Lung microvascular endothelial cell (primary cell): ENCODE measurements at places on chromosomes 6 and 20. TPM values are rescaled to one million over a fixed set of nuclear protein-coding genes. Genes with fewer than 3 reads are reported as not detected.

GRCh38 chr6:157669747-157670216, 153.3 kb upstream of the SNX9 start:
- DNase-seq: peak; percentile 72

GRCh38 chr6:157017861-157018260, 240.7 kb downstream of the ARID1B start:
- no peak for DNase-seq

SLC17A1 gene
- not detected in 2 replicates for total RNA-seq

GRCh38 chr6:89146718-89147700, 1.2 kb downstream of the PM20D2 start:
- peak; percentile 11 for DNase-seq

DNAH8 gene
- total RNA-seq: under 0.01 TPM in 1 of 2 replicates, not detected in the other

DNA sequence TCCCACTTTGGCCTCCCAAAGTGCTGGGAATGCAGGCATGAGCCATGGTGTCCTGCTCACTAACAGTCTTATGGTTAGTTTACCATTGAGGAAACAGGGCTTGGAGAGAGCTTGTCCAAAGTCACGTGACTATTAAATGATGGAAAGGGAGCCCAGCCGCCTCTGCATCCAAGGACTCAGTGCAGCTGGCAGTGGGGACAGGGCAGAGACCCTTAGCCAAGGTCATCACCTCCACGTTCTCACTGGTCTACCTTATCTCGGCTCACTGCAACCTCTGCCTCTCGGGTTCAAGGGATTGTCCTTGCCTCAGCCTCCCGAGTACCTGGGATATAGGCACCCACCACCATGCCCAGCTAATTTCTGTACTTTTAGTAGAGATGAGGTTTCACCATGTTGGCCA, 109.3 kb downstream of the SLC23A2 start:
- no peak for DNase-seq

DNA sequence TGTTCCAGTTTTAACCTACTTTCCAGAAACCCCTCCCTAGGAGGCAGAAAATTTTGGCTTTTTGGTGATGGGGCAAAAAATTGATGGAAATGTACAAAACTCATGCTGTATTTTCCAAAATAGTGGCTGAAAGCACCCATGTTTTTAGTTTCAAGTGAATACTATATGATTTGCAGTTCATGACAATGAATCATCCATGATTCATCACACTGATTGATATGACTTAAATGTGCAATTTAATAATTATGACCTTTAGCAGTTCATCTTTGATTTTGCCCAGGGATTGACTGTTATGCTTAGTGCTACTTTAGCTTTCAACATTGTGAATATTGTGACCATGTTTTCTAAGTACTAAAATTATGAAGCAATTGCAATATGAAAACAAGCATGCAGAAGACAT, 478.7 kb downstream of the HTR1B start:
- peak; percentile 26 for DNase-seq

DNA sequence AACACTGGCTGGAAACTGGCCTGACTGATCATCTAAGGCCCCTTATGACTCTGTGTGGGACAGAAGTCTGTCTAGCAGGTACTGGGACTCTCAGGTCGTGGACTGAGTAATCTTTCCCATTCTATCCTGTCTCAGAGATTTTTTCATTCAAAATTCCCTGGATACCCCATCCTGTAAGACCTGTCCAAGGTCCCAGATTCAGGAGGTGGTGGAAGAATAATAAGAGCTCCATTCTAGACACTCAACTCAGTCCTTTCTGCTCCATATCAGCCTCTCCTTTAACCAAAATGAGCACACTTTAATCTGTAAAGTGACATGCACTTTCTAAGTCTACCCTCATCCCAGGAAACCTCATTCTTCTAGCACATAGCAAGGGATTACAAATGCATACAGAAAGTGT, 82.5 kb upstream of the MRPS10 start:
- no peak for DNase-seq

GRCh38 chr6:145887969-145888368, 73.4 kb upstream of the FBXO30 start:
- peak; percentile 39 for DNase-seq

EIF2S2 gene
- total RNA-seq: 57.8 and 68.7 TPM in 2 replicates

DNA sequence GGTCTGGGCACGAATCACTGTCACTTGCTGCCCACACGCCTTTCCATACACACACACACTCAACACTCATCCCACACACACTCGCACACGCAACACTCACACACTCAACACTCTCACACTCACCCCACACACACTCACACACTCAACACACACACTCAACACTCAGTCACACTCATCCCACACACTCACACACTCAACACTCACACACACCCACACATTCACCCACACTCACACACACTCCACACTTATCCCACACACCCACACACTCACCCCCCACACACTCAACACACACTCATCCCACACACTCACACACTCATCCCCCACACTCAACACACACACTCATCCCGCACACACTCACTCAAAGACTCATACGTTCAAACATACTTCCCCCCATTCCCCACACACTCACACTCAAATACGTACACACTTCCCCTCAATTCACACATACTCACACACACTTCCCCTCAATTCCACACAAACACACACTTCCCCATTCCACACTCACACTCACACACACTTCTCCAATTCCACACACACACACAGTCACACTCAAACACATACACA, 9.0 kb upstream of the HRH3 start:
- no peak for DNase-seq

GRCh38 chr6:109239160-109239559, 143.1 kb downstream of the CD164 start:
- no peak for DNase-seq

DNA sequence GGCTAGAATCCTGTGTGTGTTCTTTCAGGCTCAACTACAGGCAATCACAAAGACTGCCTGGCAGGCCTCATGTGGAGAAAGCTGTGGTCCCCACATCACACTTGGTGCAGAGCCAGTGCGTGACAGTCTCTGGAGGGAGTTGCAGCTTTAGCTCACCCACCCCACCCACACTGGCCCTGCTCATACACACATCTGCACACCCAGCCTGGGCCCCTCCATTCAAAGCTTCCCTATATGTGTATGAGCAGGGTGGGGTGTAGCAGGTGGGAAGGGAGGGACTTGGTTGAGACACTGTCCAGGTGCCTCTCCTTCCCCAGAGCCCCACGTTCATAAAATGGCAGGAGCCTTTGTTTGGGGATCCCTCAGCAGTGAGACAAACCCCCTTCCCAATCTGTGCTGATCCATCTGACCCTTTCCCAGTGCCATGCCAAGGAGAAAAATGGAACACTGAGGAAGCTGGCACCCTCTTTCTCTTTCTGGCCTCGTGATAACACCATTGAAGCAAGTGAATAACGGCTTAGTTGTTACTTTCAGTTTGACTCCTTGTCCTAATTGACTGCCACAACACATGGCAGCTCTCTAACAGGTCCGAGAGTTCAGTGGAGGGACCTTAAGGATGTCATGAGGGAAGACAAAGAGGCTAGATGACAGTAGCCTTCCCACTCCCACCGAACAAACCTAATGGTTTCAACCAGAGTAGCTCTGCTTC, 53.8 kb upstream of the NRSN1 start:
- no peak for DNase-seq

MEP1A gene
- not detected in 2 replicates for total RNA-seq

DNA sequence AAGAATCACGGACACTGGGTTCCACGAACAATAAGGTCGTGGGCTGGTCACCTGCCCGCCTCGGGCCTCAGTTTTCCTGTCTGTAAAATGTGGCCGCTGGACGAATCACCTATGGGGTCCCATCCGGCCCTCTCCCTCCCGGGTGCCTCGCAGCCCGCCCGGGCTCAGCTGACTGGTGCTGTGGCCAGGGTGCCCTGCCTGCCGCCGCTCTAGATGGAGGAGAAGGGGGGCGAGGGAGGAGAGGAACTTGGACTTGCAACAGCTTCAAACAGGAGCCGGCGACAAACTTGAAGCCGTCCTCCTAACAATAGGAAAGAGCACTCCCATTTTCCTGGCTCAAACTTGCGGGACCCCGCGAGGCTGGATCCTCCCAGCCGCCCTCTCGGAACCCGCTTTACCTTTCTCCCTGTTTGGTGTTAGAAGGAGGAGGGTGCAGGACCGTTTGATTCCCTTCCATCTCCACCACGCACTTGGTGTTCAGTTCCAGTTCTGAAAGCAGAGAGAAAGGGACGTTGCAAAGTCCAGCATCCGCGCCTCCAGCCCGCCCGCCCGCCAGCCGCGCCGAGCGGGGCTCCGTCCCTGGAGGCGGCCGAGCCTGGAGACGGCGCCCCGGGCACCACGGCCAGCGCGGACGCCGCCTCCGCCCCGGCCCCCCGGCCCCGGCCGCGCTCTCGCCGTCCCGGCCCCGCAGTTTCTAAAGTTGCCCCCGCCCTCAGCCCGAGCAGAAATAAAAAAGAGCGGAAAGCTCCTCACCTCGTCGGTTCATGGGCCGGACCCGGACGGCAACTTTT, 584 bp downstream of the KIF13A start:
- DNase-seq: peak; percentile 52

LY6G6F gene
- not detected in 2 replicates for total RNA-seq

GRCh38 chr6:138404666-138405337, 779 bp downstream of the HEBP2 start:
- DNase-seq: peak; percentile 25

GRCh38 chr6:128807577-128807976, 75.4 kb upstream of the LAMA2 start:
- peak; percentile 33 for DNase-seq

- no peak for DNase-seq
These were observed 1.9 kb downstream of the KLHL32 start for GRCh38 chr6:96926425-96926824.

FNDC11 gene
- total RNA-seq: 0.87 and 2.6 TPM in 2 replicates

CCN5 gene
- not detected in 2 replicates for total RNA-seq

DNA sequence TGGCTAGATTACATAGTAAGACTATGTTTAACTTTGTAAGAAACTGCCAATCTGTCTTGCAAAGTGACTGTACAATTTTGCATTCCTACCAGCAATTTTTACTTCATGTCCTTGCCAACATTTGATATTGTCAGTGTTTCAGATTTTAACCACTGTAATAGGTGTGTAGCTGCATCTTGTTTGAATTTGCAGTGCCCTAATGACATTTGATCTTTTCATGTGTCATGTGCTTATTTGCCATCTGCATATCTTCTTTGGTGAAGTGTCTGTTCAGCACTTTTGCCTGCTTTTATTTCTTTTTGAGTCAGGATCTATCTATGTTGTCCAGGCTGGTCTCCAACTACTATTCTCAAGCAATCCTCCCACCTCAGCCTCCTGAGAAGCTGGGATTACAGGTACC, 2.4 kb upstream of the PRPH2 start:
- DNase-seq: no peak

DNA sequence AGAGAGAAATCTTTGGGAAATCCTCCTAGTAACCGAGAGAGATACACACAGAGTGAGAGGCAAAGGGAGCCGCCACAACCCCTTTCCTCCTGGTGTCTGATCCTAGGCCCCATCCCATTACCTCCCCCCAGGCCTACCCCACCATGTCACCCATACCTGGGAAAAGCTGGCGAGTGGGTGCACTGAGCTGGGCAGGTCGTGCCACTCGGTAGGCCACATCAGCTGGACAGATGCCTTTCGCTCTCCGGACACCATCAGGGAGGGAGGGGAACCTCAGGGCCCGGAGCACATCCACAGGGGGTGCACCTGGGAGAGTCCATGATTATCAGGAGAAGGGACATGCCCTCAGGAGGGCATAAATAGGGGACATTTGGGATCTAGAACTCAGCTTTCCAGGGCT, 3.1 kb downstream of the COL11A2 start:
- no peak for DNase-seq

HLA-DQB1 gene
- total RNA-seq: 0.20 TPM in 1 of 2 replicates, not detected in the other

DNA sequence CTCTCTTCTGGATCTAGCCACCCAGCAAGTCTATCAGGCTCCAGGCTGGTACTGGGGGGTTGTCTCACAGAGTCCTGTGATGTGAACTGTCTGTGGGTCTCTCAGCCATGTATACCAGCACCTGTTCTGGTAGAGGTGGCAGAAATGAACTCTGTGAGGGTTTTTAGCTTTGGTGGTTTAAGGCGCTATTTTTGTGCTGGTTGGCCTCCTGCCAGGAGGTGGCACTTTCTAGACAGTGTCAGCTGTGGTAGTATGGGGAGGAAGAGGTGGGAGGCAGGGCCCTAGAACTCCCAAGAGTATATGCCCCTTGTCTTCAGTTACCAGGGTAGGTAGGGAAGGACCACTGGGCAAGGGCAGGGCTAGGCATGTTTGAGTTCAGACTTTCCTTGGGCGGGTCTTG, 75.8 kb downstream of the SNAP91 start:
- DNase-seq: no peak

DNA sequence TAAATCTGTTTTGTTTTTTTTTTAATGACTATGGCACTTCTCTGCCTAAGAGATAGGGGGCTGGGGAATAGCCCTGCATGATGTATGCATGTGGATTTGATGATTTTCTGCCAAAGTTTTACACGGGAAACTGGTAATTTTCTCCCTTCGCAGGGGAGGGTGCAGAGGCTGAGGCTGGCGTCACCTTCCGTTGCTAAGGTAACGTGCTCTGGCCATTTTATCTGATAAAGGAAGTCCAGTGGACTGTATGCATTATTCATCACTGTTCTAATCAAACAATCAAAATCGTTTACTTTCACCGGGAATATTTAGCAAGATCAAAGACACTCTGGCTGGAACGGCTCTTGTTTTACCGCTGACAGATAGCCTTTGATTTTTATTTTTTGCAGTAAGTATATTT, 789 bp downstream of the PHACTR1 start:
- DNase-seq: peak; percentile 42

GRCh38 chr6:37745748-37746147, 48.1 kb upstream of the MDGA1 start:
- no peak for DNase-seq

ADGRF5 gene
- total RNA-seq: 57.3 and 83.7 TPM in 2 replicates

MTG2 gene
- 7.4 and 10.9 TPM in 2 replicates for total RNA-seq

PPT2 gene
- 26.8 and 53.4 TPM in 2 replicates for total RNA-seq

GRCh38 chr6:3226481-3227362, 731 bp downstream of the TUBB2B start:
- no peak for DNase-seq

- no peak for DNase-seq
These were observed 89.4 kb upstream of the TNFAIP3 start for GRCh38 chr6:137777687-137778075.

OTOR gene
- not detected in 2 replicates for total RNA-seq

GRCh38 chr20:21289651-21290050, 13.5 kb upstream of the XRN2 start:
- no peak for DNase-seq

- DNase-seq: peak; percentile 2
These were observed at the start of gene PCSK2 for GRCh38 chr20:17226410-17227218. Gene PCSK2, plus strand, starts transcription at chr20:17227040. Its CDS starts 266 bp downstream, at chr20:17227306.
